ENCODE measurements at places on chromosomes 6 and 20. TPM values are rescaled to one million over a fixed set of nuclear protein-coding genes. Genes with fewer than 3 reads are reported as not detected.

OGFRL1 gene
- 23.8 TPM for total RNA-seq

MROH8 gene
- 3.2 TPM for total RNA-seq

HLA-G gene
- total RNA-seq, result not detected

MAP7 gene
- total RNA-seq, result 4.2 TPM

C20orf202 gene
- total RNA-seq, result 0.49 TPM

SYCP2L gene
- 7.1 TPM for total RNA-seq

GNRH2 gene
- not detected for total RNA-seq

CGA gene
- not detected for total RNA-seq

LPA gene
- 0.25 TPM for total RNA-seq

KIF25 gene
- 0.25 TPM for total RNA-seq

KCNK5 gene
- total RNA-seq, result 0.25 TPM

BMP6 gene
- total RNA-seq, result 3.4 TPM

RBM24 gene
- total RNA-seq, result 26.1 TPM
